ENCODE measurements at places on chromosomes 13 and 19.
A peak's percentile ranks its signal among the peaks of the same experiment; 100 is the strongest.

DNA sequence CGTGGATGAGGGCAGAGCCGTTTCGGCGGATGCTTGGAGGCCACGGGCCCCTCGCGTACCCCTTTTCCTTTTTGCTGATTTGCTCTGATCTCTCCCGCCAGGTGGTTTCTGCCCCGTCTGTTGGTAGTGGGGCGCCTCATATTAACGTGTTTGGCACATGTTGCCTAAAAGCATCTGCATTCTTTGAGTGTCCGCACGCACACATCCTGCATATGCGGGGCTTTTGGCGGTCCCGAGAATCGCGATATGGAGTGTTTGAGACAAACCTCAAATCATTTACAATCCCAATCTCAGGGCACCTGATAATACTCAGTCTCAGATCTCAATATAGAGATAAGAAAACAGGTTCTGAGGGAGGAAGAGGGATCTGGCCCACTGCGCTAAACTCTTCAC lies 809 bp downstream of the U2AF2 start:
- no peak for DNase-seq

- no peak for DNase-seq
Observed at GRCh38 chr13:113656003-113656588, 1.9 kb downstream of the ATP4B start.

DNA sequence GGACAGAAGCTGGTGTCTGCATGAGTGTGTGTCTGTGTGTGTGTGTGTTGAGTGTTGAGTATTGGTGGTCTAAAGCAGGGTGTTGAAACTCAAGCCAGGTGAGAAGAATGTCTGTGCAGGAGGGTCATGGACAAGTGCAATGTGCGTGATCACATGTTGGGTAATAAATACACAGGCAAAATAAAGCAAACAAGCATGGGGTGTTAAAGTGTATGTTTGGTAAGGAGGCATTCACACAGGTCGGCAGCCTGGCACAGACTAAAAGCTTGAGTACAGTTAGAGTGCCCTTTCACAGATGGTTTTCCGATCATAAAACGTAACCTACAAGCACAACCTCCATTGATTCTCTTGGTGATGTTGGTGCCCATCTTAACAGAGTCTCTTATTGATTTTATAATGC lies 476.9 kb upstream of the KLHL1 start:
- DNase-seq, result no peak

GRCh38 chr13:101512650-101513049 lies 60.2 kb downstream of the ITGBL1 start:
- no peak for DNase-seq

DNA sequence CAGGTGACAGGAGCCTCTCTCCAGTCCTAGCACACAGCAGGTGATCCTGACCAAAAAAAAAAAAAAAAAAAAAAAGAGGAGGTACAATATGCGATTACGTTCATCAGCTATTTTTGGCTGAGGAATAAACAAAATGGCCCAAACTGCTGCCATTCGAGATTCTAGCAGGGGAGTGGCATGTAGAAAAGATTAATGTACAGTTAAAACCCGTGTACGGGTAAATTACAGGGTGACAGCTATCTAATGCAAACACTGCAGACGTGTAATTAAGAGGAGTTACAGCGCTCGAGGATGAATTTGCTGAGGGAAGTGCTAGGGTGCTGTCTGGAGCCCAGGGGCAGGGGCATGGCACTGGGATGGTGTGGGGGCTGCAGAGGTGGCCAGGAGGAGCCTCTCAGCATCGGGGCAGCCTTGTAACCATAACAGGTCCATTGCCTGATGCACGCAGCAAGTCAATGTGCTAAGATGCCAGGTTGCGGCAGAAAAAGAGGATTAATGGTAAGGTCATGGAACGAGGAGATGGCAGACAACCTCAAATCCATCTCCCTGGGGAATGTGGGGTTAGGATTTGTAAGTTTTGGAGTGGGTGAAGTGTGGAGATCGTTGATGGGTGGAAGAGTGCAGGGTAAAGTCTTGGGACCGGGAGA lies 17.4 kb downstream of the CHST8 start:
- DNase-seq, result no peak

GRCh38 chr13:74201530-74201929 lies 67.3 kb upstream of the KLF12 start:
- no peak for DNase-seq

GRCh38 chr19:38655148-38655824 lies 7.8 kb downstream of the ACTN4 start:
- no peak for DNase-seq

- DNase-seq, result no peak
Observed at GRCh38 chr19:55147545-55148251, 1.3 kb downstream of the TNNT1 start.

- no peak for DNase-seq
Observed at GRCh38 chr13:69389899-69390298, 717.7 kb upstream of the ATXN8OS start.

- peak; percentile 54 for DNase-seq
Observed at GRCh38 chr19:17049711-17050280, 23.2 kb upstream of the CPAMD8 start.

- no peak for DNase-seq
Observed at GRCh38 chr19:40630571-40631160, 29.5 kb downstream of the LTBP4 start.

Data from AG08396 (cell line).